ENCODE measurements at places on chromosomes 7 and 10.

GRCh38 chr7:108227366-108227765 is 97.2 kb upstream of the LAMB4 start:
- DNase-seq: no peak

- DNase-seq: no peak
Observed at GRCh38 chr10:34866848-34867247, 51.8 kb upstream of the PARD3 start.

DNA sequence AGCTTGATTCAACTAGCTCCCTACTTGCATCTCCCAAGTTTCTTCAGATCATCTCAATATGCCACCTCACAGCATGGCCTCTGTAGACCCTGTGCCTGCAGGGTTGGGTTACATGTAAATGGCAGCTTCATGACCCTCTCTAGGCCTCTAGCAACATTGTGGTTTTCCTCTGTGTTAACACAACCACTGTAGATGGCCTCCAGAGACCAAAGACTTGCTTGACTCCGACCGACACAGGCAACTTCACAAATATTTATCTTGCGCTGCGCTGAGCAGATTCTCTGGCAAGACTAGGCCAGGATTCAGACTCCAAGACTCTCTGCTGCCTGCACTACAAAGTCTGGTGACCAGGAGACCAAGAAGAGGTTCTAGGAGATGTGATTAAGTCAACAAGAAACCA is 75.9 kb downstream of the CNOT4 start:
- no peak for DNase-seq

- no peak for DNase-seq
Observed at GRCh38 chr7:64793106-64793755, 997 bp upstream of the ZNF138 start.

- DNase-seq: no peak
Observed at GRCh38 chr7:17501441-17502212, 203.2 kb downstream of the AHR start.

GRCh38 chr10:44425466-44425865 is 40.6 kb upstream of the CXCL12 start:
- no peak for DNase-seq

DNA sequence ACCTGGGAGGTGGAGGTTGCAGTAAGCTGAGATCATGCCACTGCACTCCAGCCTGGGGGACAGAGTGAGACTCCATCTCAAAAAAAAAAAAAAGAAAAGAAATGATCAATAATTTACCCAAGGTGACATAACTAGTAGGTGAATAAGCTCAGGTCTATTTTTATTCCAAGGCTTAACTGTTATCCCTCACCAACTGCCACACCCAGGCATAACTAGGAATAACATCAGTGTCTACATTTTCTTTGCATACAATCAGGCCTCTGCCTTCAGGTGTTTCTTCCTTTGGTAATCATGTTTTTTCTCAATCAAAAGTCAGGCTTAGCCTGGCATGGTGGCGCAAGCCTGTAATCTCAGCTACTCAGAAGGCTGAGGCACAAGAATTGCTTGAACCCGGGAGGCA is 26.6 kb downstream of the CPEB3 start:
- DNase-seq: no peak

- DNase-seq: no peak
Observed at GRCh38 chr7:50265968-50266634, 38.4 kb upstream of the IKZF1 start.

DNA sequence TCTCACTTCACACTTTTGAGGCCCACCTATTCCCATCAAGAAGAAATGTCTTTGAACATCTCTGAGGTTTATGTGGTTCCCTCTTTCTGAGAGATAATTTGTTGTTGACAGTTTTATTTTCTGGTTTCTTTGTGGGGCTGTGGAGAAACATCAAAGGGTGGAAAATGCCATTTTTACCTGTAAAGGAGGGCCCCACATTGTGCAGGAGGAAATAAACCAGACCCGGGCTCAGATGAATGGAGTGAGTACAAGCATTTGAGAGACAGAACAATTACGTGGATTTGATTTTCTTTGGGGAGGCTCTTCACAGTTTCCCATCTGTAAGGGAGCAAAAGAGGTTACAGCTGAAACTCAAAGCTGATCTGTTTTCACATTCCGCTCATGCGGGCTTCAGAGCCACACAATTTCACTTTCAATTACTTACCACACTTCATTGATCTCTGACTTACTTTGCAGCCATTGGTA is 29.8 kb downstream of the ITPRIP start:
- DNase-seq: no peak

- DNase-seq: no peak
Observed at GRCh38 chr10:118207470-118208007, 134.6 kb downstream of the FAM204A start.

DNA sequence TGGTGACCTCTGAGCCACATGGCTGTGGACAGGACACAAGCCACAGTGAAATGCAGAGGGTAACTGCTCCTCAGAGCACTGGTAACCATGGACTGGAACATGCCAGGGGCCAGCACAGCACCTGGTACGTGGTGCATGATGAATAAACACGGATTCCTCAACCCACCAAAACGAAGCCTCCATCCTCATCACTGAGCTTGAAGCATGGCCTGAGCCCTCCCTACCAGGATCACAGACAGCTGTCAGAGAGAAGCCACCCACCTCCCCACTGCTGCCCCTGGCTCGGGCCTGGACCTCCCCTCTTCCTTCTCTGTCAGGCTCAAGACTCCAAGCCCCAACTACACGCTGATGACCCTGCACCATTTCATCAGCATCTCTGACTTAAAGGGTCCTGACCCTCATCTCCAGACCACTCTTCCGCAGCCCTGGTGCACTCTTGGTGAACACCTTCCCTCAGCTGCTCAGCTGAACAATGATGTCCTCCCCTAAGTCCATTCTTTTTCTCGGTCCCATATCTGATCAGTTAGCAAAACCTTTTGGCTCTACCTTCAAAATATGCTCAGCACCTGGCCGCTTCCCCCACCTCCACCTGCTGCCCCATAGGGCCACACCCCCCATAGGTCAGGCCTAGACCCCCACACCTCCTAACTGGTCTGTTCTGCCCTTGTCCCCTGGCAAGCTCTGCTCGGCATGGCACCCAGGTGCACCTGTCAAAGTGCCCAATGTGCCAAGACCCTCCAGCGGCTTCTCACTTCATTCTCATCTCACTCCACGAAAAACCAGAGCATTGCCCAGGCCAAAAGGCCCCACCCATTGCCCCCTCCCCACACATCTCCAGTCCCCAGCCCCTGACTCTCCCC is 141.1 kb downstream of the MAPK8 start:
- DNase-seq: no peak

DNA sequence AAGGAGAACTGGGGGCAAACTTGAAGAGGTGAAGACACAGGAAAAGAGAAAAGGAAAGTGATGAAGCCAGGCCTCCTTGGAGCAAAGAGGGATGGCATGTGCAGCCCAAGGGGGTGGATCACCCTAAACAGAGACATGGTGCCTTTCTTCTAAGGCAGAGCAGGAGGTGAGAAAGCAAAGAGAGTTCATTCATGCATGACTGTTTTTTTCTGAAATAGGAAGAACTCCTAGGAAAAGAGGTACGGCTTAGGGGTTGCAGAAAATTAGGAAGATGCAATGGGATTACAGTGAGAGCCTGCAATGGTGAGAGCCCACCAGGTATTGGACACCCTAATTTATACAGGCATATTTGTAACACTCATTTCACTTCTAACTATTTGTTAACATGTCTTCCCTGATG is 15.9 kb downstream of the ITGB1 start:
- no peak for DNase-seq

DNA sequence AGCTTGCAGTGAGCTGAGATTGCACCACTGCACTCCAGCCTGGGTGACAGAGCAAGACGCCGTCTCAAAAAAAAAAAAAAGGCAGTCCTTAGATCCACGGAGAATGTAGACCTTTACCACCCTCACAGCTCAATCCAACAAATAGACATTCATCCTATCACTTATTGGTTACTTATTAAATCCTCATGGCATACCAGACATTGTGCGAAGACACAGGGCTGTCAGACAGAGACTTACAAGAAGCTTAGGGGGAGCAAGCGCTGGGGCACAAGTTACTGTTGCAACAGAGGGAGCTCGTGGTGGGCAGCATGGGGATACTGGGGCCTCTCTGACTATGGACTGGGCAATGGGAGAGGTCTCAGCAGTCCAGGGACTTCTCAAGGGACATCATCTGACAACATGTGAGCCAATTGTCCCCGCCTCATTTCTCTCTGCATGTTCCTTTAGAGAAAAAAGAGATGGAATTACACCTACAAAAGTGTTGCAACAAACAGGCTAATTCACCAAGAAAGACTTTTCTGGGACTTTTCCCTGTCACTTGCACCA is 82.8 kb upstream of the TNS3 start:
- no peak for DNase-seq

DNA sequence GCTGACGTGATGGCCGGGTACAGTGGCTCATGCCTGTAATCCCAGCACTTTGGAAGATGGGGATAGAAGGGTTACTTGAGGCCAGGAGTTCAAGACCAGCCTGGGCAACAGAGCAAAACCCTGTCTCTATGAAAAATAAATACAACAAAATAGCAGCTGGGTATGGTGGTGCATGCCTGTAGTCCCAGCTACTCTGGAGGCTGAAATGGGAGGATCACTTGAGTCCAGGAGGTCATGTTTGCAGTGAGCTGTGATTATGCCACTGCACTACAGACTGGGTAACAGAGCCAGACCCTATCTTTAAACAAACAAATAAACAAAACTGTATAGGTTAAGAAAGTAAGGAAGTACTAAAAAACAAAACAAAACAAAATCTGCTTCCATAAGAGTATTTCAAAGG is 6.2 kb upstream of the CUL2 start:
- DNase-seq: no peak

DNA sequence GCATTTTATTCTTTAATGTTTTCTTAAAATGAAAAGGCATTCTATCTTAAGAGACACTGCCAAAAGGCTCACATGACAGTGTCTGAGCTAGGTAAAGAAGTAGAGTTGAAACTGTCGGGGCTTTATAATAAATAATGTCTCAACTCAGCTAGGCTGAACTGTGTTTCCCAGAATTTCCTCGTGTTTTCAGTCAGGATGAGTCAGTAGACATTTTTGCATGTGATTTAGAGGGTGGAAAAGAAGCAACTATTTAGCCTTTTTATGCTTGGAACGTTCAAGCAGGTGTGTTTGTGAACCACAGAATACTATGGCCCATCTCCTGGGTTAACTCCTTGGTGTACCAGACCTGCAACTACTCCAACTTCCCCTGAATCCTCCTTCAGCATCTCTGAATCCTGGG is 23.4 kb upstream of the LIPA start:
- no peak for DNase-seq

DNA sequence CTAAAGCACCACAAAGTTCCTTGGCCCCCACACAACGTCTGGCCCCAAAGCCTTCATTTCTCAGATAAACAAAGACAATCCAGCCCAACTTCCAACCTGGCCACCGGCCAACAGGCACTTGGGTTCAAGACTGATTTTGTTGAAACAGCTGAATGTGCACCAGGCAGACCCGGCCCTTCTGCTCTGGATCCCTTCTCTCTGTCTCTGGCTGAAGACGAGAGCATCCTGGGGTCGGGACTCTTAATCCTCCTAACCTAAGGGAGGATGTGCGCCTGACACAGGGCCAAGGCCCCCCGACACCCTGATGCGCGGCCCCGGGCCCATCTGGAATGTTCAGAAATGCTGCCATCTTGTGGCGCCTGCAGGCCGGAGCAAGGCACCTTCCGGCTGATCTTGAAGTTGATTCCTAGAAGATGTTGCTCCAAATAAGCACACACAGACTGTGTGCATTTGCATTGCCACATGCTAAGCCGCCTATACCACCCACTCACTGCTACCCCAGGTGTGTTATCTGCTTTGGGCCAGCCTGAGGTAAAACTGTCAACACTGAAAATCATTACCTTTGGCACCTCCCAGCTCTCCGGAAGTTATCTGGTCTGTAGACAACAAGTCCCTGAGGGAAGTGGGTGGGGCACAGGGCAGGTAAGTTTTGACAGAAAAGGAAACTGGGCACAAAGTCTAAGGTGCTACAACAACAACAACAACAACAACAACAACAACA is 98.4 kb upstream of the HABP2 start:
- no peak for DNase-seq

- DNase-seq: no peak
Observed at GRCh38 chr7:103912891-103913605, 76.4 kb downstream of the RELN start.

DNA sequence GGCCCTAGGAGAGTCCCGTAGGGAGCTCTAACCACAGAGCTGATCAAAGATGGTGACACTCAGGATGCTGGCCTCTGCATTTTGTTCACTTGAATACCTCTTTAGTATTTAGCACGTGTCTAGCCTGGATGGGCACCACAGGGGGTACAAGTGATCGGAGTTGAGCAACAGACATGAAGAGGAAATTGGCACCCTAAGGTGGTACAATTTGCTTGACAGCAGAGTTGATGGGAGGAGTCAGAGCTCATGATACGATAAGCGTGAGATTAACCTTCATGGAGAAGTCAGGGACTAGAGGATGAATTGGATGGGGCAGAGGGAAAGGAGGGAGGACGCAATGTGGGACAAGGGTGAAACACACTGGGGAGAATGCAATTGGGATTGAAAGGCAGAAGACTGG is 9.9 kb upstream of the ZNF212 start:
- DNase-seq: no peak

GRCh38 chr7:143906895-143907294 is 4.9 kb upstream of the TCAF1 start:
- no peak for DNase-seq

GRCh38 chr7:145696071-145696470 is 420.5 kb upstream of the CNTNAP2 start:
- DNase-seq: no peak

DNA sequence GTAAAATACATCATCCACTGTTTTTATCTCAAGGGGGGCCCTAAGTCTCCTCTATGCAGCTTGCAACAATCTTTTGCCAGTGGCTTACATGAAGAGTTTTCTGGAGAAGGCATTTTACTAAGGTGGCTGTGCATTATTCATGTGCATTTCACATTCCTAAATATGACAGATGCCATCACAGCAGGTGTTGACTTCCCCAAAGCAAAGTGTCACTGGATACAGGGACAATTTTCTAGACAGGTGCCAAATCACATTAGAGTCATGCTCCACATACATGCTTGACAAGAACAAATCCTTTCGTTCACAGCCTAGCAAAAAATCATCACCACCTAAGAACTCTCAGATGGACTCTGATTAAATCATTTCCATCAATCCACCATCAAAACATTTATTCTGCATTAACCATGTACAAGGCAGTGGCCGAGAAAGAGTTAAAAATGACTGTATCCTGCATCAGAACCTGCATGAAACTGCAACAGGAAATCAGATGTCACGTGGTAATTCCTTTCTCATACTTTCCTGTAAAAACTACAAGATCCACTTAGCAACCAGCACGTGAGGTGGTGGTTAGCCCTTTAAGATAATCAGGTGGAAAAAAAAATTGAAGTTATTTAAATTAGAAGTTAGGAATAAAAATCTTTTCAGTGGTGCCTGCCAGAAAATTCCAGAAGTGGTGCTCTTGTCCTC is 88.2 kb upstream of the AFAP1L2 start:
- DNase-seq: no peak

DNA sequence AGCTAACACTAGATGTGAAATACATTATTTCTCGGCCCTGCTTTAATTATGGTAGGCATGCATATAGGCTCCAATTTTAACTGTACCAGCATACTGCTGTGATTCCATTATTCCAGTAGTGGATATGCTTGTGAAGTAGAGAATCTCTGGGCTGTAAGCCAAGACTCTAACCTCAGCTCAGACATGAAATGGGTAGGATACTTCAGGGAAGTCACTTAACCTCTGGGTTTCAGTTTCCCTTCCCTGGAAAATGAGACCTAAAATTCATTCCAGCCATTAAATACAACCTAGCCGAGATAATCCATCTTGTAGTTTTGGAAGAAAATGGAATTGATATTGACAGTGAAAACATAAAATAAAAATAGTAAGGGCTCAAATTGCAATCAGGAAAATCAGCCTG is 59.6 kb upstream of the TRIL start:
- DNase-seq: no peak

Data from effector CD4-positive, alpha-beta T cell (primary cell).